ENCODE measurements at places on chromosomes 12 and 14.

- no peak for DNase-seq
Observed at GRCh38 chr14:104175811-104176210, 37.4 kb downstream of the KIF26A start.

DNA sequence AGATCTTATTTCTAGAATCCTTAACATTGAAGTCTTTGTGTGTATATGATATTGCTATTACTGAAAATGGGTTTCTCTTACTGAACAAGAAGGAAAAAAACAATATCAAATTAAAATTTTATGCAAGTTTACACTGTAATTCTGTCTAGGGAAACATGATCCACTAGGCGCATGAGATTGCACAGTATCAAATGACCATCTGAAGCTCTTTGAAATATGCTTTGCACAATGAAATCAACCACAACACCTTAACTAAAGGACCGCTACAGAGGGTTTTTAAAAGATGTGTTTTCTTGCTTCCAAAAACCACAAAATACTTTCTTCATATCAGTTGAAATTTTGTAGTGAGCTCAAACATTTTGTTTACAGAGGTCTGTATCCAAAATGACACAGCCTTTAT lies 15.1 kb upstream of the KERA start:
- no peak for DNase-seq

- no peak for DNase-seq
Observed at GRCh38 chr14:21268617-21269251, 508 bp downstream of the HNRNPC start.

GRCh38 chr12:53219292-53219955 lies 12.4 kb upstream of the ITGB7 start:
- no peak for DNase-seq

- DNase-seq, result no peak
Observed at GRCh38 chr12:83113945-83114344, 427.2 kb downstream of the TMTC2 start.

- no peak for DNase-seq
Observed at GRCh38 chr12:11768233-11768965, 118.9 kb downstream of the ETV6 start.

- peak; percentile 73 for DNase-seq
Observed at GRCh38 chr14:105019861-105020814, 745 bp downstream of the CDCA4 start.

- DNase-seq, result no peak
Observed at GRCh38 chr12:108237272-108237671, 101.8 kb downstream of the CMKLR1 start.

DNA sequence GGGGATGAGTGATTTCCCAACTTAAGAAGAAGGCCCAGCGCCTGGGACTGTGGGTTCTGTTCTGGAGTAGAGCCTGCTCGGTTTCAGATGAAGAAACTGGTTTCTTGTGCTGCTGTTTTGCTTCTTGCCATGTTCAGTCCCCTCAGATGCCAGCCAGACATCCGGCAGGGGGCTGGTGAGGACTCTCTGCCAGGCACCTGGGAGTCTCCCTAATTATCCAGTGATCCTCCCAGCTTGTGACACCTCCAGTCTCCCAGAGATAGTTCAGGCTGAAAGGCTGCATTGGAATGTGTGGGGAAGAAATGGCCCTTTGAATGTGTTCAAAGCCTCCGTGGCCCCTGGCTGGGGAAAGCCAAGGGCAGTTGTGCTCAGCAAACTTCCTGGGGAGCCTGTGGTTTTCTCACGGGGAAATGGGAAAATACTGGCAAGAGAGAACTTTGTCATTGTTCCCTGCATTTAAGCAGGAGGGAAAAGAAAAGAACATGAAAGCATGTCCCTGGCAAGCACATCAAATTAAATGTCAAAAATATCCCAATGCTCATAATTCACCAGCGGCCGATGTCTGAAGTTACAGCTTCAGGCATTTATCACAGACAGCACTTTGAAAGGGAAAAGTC lies 8.5 kb upstream of the SERPINA12 start:
- DNase-seq, result no peak

DNA sequence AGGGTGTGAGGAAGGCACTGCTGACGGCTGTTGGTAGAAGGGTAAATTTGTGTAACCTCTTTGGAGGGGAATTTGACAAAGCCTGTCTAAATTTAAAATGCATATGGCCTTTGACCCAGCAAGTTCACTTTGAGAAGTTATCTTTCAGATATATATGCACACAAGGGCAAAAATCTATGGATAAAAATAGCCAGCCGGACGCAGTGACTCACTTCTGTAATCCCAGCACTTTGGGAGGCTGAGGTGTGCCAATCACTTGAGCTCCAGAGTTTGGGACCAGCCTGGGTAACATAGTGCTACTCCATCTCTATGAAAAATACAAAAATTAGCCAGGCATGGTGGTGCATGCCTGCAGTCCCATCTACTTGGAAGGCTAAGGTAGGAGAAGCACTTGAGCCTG lies 13.4 kb downstream of the UBC start:
- DNase-seq, result no peak

GRCh38 chr12:57126561-57126960 lies 1.7 kb upstream of the LRP1 start:
- no peak for DNase-seq

DNA sequence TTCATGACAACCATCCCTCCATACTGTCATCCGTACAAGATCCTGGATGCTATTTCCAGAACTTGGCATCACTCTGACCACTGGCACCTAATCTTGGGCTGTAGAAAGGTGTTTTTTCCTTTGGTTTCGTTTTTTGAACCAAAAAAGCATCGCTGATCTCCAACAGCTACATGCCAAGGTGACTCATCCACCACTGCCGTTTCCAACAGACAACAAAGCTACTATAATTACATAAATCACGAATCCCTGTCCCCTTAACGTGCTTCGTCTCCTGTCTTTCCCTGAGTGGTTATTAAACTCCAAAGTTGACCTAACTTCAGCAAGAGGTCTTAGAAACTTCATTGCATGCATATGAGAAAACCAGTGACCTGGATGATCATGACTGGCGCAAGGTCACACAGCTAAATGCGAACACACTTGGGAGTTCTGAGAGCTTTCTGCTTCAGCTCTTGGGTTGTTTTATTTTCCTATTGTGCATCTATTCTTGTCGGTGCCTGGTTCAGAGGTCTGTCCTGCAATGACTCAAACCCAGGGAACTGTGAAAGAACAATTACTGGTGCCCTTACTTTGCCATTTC lies 99.9 kb downstream of the PPM1H start:
- DNase-seq, result no peak

DNA sequence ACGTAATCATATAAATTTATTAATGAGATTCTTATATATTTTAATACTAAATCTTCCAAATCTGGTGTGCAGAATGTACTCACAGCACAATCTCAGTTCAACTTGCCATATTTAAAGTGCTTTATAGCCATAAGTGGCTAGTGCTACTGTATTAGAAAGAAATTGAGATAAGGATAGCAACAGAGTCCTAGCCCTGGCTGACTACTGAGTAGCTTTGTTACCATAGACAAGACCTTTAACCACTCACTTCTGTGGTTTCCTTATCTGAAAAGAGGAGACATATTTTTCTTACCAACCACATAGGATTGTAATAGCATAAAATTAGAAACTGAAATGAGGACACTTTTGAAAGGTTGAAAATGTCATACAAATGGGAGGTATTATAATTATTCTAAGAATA lies 2.0 kb upstream of the CHURC1 start:
- DNase-seq, result no peak

- no peak for DNase-seq
Observed at GRCh38 chr12:127260531-127260930, 1006.4 kb upstream of the TMEM132C start.

Measured in activated gamma-delta T cell (primary cell).